ENCODE measurements at places on chromosomes 13 and 19.

- DNase-seq = no peak
Observed at GRCh38 chr19:43467730-43468129, 2.3 kb upstream of the LYPD3 start.

GRCh38 chr13:40779049-40779448 is 8.1 kb upstream of the MRPS31 start:
- no peak for DNase-seq

DNA sequence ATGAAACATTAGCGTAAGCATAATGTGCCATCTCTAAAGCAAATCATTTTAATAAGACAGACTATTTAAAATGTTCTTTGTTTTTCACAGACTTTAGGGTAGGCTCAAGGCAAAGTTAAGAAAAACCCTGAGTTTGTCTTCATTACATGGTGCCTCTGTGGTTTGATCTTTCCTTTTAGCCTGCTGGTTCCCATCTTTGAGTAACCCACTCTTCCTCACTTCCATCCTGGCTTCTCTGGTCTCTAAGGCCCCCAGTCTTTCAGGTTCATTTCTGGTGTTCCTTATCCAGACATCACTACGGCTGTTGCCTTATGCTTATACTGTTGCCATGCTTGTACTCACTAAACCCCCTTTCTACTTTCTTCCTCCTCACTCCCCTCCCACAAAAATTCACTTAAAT is 38.4 kb downstream of the DACH1 start:
- peak; percentile 42 for DNase-seq

- DNase-seq = no peak
Observed at GRCh38 chr13:111388851-111389500, 68.5 kb downstream of the TEX29 start.

DNA sequence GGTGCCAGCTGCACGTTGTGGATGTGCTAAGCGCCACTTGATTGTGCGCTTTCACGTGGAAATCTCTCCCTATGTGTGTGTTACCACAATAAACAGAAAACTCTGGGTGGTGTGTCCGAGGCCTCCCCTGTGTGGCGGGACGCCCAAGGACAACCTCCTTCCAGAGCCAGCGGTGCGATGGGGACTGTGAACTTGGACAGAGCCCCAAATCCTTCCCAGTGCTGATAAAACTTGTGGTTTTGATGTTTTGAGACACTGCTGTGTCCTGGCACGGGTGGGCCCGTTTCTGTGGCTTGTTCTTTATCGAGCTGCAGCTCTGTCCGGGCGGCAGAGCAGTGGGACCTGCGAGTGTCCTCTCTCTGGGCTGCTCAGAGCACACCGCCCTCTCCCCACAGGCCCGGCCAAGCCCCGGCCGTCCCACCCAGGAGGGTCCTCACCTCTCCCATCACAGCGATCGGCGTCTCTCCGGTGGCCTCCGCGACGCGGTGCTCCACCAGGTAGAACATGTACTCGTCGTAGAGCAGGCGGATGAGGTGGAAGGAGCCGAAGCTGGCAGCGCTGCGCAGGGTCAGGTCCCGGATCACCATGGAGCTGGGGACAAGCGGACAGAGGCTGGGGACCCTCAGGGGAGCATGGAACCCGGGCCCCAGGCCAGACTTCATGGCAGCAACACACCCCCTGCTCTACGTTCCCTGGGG is 18.8 kb upstream of the RANBP3 start:
- DNase-seq = no peak

DNA sequence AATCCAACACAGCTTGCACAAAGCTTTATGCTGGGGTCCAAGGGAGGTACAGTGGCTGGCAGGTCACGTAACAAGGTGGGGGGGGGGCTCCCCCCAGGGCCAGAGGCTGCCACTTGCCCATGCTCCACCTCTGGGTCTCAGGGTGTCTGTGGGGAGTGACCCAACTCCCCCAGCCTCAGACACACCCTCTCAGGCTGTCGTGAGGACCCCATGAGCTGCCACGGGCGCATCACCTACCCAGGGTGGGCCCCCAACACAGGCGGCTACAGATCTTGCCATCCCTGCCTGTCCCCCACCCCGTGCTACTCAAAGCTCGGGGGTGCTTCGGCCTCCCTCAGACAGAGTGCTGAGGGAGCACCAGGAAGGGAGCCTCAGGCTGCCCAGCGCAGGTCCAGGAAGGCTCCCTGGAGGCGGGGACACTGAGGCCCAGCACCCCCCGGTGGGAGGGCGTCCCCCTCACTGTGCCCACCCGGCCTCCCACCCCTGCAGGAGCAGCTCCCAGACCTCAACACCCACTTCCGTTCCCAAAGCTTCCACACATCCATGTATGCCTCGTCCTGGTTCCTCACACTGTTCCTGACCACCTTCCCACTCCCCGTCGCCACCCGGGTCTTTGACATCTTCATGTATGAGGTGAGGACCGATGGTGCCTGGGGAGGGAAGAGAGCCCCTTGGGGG is 21.1 kb downstream of the EVI5L start:
- no peak for DNase-seq

- DNase-seq = no peak
Observed at GRCh38 chr13:42638886-42639285, 64.9 kb downstream of the TNFSF11 start.

DNA sequence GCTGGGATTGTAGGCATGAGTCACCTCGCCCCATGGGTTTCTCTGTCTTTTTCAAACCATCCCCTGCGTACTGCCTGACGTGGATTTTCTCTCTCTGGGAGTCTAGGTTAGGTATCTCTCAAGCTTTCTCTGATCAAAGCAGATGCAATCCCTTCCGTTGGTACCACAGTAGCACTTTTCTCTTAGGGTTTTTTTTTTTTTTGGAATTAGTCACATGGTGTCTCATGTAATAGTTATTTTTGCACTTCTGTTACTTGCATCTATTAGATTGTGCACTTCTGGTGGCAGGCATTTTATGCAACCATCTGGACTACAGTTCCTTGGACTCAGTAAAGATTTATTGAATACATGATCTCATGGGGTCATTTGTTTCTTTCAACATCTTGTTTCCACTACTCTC is 72.1 kb downstream of the GPC6 start:
- no peak for DNase-seq
